ENCODE measurements at places on chromosomes 1 and 21.

DNA sequence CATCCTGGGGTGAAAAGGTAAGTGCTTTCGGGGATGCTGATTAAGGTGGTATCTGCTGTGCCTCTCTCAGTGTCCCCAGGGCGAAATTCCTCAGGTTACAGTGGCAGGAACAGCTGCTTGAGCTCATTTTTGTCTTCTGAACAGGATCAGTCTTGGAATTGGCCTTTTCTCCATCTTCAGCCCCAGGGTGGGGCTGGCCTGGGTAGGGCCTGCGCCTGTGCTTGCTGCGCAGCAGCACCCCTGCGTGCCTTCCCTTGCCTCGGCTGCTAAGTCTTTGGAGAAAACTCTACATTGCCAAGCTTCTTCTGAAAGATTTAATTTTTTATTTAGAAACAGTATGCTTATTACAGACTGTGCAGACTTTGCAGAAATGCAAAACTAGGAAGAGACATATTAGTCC, 41.7 kb downstream of the ADARB1 start:
- DNase-seq = no peak

DNA sequence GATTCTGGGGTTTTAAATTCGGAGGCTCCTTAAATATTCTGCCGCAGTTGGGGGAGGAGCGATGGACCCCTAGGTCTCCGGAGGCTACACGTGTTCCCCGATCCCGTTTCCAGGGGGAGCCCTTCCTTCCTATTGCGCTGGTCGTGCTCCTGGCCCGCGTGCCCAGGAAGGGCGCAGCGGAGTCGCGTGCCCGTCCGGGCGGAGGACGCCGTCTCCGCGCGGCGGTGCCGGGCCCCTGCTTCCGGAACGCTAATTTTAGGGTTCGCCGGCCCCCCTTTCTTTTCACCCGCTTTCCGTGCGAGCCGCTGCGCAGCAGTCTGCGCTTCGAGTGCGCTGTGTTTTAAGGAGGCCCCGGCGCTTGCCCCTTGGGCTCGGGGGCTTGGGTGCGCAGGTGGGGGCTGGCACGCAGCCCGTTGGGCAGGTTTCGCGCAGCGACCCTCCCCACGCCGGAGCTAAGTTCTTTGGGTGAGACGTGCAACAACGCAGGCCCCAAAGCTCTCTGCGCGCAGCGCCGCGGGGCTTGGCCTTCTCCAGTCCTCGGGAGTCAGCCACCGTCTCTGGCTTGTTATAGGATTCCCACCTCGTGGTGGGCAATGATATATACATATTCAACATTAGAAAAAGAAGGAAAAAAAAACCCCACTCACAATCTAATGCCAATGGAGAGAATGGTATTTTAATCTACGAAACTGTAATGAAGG, 43.5 kb upstream of the DNAJC6 start:
- no peak for DNase-seq

DNA sequence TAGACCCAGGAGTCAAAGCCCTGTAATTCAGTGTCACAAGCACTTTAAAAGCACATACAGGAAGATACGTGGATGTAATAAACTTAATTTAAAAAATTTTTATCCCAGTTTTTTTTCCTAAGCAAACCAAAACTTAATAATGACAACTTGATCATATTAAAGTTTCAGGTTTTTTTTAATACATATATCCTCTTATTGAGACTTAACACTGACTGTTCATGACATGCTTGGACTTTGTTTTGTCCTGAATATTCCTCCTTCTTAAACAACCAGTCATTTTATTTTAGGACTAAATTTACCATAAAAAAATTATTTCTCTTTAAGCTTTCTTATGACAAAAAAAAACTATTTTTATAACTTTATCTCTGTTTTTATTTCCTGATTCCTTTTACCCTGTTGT, 64.1 kb downstream of the WDR4 start:
- no peak for DNase-seq

GRCh38 chr1:160874935-160875334, 10.0 kb downstream of the ITLN1 start:
- no peak for DNase-seq

DNA sequence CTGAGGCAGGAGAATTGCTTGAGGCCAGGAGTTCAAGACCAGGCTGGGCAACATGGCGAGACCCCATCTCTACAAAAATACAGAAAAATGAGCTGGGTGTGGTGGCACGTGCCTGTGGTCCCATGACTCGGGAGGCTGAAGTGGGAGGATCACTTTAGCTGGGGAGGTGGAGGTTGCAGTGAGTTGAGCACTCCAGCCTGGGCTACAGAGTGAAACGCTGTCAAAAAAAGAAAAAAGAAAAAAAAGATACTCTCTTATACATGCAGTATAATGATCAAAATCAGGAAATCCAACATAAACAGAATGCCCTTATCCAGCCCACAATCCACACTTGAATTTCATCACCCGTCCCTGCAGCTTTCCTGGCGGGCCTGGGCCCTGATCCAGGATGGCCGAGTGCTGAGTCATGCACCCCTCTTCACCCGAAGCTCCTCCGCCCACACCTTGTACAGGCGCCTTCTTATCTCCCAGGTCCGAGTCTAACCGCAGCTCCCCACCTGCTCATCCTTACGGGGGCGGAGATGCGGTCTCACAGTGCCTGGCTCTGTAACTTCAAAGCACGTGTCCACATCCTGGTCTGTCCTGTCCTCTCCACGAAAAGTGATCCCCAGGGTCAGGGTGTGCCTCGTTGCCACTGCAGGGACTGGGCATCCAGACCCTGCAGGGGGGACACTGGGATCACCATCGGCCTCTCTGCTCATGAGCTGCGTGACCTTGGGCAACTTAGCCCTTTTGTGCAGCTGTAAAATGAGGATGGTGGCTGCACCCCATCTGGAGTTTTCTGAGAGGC, 120.2 kb upstream of the SLC45A1 start:
- no peak for DNase-seq

- DNase-seq = peak; percentile 67
Observed at GRCh38 chr1:205592443-205593003, 39.3 kb downstream of the ELK4 start.
